ENCODE measurements at places on chromosomes 2 and 18.
A peak's percentile ranks its signal among the peaks of the same experiment; 100 is the strongest.

DNA sequence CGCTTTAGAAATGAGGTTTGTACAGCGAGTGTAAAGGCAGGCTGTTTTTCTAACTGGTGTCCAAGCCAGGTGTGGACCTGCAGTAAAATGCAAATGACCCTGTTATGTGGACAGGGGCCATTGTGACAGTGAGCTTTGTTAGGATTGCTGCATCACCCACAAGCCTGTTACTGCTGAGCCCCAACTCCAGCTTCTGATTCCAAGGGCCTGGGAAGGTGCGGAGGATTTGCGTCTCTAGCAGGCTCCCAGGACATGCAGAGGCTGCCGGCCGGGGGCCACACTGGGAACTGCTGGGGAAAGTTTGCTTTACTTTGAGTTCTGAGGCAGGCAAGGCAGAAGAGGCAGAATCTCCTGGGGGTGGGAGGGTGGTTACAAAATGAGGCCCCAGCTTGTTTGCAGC lies 164.1 kb downstream of the GLI2 start:
- no peak for DNase-seq

- no peak for DNase-seq
These were observed 156.7 kb downstream of the CDCA7 start for GRCh38 chr2:173511357-173511756.

GRCh38 chr18:11849841-11850634 lies 1.2 kb upstream of the CHMP1B start:
- DNase-seq: peak; percentile 39

DNA sequence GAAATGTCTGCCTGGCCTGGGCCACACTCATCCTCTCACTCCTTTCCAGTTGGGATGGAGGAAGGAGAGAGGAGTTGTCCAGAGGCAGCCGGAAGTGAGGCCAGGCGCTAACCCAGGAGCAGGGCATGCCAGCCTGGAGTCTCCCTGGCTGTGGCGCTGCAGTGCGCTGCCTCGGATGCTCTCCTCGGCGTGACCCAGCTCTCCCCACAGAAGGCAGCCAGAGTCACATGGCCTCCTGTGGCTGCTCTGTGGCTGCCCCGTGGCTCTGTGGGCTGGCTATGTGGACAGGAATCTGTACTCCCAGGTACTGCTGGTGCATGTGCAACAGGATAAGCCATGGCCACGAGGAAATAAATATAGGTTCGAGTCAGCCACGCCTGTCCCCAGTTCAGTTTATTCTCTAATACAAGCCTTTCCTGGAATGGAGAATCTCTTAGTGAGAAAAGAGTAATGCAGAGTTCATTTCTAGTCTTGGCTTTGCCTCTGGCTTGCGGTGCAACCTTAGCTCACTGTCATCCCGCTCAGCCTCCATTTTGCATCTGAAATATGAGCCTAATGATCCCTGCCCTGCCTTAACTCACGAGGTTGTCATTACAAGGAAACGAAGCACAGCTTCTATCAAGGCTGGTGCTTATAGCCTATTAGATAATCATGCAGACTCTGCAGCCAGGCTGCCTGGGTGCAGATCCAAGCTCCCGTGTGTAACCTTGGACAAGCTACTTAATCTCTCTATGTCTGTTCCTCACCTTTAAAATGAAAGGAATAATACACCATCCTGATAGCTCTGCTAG lies 106.3 kb downstream of the ANTXR1 start:
- DNase-seq: no peak

DNA sequence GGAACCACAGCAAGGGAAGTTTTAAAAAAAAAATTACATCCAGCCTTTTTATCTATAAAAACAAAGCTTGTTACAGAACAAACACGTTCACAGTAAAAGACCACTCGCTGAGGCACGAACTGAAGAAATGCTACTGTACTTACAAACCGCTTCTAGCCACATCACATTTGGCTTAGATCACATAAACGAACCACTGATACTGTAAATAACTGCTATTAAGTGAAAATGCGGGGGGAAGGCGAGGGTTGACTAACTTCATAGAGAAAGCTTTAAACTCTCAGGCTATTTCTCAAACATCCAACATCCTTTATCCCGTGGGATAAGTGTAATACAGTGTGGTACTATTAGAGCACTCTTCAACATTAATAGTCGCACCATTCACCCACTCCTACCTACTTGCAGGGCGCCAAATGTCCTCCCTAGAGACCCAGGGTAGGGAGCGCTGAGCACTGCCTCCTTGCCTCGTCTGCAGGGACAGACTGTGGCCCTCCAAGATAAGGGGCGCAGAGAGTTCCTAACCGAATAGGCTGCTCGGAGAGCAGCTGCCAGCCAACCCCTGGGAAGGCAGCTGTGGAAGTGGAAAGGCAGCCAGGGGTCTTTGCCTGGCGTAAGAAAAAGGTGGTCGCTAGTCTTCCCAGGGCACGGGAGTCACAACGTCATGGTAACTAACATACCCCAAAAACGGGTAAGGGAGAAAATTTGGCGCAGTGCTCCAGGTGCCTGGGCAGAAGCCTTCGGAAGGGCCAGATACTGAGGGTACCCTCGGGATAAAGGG lies 854 bp downstream of the GPR155 start:
- peak; percentile 23 for DNase-seq

DNA sequence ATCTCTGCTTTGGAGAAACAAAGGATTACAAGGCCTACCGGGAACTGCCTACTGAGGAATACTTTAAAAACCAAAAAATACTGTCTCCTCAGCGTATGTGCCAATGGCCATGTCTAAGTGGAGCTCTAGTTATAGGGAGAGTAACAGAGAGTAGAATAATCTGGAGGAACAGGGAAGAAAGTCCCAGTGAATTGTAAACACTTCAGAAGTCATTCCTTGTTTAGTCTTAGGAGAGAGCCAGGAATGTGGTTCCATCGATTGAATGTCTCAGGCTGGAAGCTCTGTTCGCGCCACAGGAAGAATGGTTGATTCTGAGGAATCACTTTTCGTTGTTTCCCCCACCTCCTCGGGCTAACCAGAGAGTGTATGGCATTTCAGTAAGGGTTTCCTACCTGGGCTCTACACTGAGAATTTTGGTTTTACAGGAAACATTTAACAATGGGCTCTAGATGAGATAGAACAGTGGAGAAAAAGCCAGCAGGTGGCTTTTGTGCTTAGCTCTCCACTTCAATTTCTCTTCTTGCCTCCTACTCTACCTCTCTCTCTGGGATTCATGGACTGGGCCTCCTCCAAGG lies 88.7 kb downstream of the ACVR1 start:
- no peak for DNase-seq

DNA sequence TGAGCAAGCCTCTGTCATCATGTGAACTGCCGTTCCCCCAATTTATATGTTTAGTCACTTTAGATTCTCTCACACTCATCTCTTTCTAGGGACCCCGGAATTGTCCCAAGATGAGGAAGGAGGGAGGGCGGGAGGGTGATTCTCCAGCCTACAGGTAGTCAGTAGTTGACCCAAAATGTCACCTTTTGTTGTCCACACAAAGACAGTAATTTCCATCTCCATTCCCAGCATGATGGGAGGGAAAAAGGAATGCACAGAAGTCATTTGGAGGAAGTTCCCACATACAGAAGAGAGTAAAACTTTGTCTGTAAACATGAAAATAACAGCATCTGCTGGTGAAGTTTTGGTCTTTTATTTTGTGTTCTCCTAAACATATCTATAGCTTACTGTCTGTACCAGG lies 222.9 kb downstream of the KLHL29 start:
- DNase-seq: no peak

DNA sequence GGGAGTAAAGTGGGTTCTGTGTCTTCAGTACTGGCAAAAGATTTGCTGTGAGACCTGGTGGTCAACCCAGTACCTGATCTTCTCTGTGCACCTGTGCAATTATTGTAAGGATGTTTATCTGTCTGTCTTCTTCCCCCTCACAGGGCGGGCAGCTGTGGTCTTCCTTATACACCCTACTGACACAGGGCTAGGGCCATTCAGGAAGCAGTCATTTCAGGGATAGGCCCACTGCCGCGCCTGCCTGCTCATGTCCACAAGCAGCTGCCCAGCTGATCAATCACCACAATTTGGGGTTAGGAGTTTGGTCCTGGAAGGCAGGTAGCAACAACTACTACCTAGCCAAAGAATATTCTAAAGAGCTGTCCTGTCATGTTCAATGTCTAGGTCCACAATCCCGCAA lies 1.2 kb upstream of the CNNM4 start:
- DNase-seq: no peak

DNA sequence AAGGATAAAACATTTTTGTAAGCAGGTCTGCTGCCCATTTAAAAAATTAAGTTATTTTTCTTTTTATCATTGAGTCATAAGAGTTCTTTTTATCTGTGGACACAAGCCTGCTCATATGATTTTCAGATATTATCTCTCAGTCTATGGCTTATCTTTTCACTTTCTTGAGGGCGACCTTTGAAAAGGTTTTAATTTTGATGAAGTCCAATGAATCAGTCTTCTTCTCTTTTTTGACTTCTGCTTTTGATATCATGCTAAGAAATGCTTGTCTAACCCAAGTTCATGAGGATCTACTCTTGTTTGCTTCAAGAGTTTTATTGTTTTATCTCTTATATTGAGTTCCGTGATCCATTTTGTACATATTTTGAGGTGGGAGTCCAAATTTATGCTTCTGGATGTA lies 36.5 kb downstream of the PSMD14 start:
- DNase-seq: no peak

DNA sequence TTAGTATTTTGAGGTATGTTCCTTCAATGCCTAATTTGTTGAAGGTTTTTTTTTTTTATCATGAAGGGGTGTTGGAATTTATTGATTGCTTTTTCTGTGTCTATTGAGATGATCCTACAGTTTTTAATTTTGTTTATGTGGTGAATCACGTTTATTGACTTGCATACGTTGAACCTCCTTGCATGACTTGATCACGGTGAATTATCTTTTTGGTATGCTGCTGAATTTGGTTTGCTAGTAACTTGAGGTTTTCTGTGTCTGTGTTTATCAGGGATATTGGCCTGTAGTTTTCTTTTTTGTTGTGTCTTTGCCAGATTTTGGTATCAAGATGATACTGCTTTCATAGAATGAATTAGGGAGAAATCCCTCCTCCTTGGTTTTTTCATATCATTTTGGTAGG lies 23.9 kb downstream of the CLIP4 start:
- DNase-seq: no peak

DNA sequence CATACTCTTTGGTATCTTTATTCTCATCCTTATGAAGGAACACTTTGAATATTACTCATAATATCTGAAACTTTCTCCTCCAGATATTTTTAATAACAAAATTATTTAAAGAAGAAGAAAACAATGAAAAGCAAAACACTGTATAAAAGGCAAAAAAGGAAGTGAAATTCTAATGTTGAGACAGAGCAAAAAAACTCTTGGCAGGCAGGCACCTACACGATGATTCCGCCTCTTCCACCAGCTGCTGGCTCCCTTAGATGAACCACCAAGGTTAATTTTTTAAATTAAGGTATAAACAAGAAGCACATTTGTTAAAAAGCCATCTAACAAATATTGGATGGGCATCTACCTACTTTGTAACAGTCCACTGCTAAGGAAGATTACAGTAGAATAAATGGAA lies 434.7 kb downstream of the EPHA4 start:
- no peak for DNase-seq

GRCh38 chr2:222142027-222142426 lies 156.8 kb downstream of the PAX3 start:
- no peak for DNase-seq

DNA sequence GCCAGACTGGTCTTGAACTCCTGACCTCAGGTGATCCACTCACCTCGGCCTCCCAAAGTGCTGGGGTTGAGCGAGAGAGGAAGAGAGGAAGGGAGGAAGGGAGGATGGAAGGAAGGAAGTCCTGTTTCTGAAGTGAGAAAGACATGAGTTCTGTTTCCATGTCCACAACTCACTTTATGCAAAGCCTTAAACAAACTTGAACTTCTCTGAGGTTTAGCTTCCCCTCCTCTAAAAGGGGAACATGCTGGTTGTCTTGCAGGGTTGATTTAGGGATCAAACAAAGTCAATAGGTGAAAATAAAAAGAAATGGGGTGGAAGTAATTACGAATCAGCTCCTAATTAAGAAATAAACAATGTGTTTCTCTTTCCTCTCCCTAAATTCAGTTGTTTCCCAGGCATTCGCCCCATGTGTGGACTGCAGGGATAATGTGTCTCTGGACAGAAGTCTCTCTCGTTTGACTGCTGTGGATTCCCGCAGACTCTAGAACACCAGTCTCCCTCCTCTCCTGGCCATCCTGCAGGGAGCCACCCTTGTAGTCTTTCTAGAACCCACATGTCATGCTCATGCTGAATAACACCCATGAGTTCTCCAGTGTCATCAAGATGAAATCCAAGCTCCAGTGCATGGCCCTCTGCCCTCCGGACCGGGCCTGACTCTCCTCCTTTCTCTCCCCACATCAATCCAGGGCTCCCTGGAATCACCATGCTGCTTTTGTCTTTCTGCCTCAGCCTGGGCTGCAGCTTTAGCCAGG lies 229.3 kb upstream of the TRIB2 start:
- DNase-seq: no peak

GRCh38 chr2:37852585-37853014 lies 72.5 kb upstream of the RMDN2 start:
- no peak for DNase-seq

- no peak for DNase-seq
These were observed 20.1 kb downstream of the CYP26B1 start for GRCh38 chr2:72127401-72128058.

DNA sequence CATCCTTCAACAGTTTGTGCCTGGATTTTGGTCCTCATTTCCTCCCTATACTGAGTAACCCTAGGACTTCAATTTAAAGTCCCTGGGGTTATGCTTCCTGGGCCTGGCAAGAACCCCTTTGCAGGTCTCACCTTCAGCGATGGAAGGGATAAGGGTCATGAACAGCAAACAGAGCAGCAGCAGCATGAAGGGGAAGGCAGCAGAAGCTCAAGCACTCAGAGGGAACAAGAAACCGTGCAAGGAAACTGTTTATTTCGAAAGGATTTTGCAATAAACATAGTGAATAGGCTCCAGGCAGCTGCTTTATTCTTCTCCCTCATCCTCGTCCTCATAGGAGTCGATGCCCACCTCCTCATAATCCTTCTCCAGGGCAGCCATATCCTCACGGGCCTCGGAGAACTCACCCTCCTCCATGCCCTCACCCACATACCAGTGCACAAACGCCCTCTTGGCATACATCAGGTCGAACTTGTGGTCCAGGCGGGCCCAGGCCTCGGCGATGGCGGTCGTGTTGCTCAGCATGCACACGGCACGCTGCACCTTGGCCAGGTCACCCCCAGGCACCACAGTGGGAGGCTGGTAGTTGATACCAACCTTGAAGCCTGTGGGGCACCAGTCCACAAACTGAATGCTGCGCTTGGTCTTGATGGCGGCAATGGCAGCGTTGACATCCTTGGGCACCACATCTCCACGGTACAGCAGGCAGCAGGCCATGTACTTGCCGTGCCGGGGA lies 2.8 kb upstream of the TUBA4B start:
- DNase-seq: peak; percentile 9

DNA sequence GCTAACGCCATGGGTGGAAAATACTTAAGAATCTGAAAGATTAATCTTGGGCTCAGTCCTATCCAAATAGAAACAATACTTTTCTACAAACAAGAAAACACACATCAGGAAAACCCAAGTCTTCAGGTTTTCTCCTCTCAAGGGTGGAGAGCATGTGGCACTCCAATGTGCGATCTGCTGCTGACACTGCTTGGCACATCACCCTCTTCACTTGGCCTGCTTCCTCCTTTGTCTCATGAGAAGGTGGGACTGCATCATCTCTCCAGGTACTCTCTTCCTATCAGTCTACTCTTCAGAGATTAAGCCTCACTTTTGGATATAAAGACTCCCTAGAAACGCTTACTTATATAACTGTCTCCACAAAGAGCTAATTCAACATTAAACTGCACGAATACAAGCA lies 26.4 kb downstream of the HDLBP start:
- DNase-seq: no peak

- no peak for DNase-seq
These were observed 96.0 kb upstream of the MYCN start for GRCh38 chr2:15844211-15844801.

GRCh38 chr2:196113061-196113974 lies 44.7 kb upstream of the DNAH7 start:
- DNase-seq: no peak
